ENCODE measurements at places on chromosomes 12 and 14.

DNA sequence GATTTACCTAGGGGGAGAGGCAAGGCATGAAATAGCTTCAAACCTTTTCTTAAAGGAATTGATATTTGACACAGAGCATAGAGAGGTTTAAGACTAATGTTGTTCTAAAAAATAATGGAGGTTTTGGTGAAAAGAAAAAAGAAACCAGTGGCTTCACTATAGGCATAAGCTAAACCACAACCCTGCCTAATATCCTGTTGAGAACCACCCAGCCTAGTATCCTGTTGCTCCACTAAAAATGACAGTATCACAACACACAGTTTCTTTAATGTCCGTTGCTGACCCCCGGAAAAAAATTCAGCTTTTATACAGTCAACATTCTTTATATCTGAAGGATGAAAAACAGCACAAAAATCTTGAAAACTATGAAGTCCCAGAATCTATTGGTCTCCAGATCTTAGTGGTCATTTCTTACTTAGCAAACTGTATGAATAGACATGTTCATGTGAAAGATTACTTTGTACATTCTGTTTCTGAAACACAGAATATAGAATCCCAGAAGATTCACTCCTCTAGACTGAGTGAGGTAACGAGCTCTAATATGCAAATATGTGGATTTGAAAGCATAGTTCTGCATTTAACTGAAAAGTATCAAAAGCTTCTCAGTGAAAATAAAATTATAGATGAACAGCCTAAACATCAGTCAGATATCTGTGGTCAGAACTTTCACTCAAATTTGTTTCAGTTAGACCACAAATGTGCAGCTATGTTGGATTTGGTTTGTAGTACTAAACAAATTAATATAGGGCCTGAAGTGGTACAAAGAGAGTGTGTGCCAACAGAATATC lies 40.5 kb downstream of the GALC start:
- no peak for DNase-seq

GRCh38 chr14:101628975-101629374 lies 67.7 kb downstream of the DIO3 start:
- no peak for DNase-seq

DNA sequence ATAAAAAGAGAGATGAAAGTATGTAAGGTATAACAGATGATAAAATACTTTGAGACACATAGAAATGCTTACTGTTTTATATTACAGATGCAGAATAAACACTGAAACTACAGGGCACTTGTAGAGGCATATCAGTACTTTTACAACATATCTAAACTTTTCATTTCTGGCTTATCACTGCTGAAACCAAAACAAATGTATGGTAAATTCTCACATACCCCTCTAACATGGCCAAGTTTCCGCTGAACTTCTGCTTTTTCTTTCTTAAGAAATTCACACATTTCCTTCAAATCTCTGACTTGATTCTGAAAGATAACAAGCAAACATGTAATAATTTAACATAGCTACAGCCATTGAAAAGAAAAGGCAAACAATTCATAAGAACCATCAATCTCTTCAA lies 33.3 kb upstream of the C12orf50 start:
- DNase-seq, result no peak

DNA sequence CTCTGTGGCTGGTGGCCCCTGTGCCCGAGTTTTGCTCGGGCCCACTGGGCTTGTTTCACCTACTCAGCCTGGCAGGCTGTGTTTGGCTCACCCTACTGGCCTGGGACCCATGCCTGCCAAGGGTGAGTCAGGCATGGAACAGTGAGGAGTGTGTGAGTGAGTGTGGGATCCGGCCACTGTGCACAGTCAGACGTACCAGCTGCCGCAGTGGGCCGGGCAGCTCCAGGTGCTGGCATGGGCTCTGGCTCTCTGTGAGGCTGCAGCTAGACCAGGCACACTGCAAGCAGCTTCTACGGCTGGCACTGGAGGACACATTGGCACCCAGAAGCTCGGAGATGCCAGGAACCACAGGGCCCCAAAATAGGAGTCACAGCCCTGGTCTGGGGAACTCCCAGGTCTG lies 40.6 kb downstream of the HSD17B6 start:
- DNase-seq, result no peak

GRCh38 chr12:5035618-5036017 lies 8.1 kb upstream of the KCNA5 start:
- DNase-seq, result no peak

GRCh38 chr14:104954746-104955395 lies 23.3 kb downstream of the AHNAK2 start:
- no peak for DNase-seq

- no peak for DNase-seq
Observed at GRCh38 chr12:87427770-87428169, 601.4 kb downstream of the C12orf50 start.

DNA sequence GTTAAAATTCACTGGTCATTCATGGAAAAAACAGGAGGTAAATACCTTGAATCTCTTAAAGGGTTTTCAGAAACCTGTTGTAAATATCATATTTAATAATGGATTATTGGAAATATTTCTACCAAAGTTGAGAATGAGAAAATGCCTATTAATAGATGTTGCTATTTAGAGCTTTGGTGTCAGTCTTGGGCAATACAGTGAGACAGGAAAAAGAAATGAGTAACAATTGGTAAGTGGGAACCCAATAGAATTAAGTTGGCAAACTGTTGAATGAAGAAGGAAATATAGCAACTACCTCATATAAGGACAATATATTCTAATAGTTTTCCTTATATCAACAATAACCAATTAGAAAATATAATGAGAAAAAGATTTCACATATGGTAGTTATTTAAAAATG lies 78.0 kb downstream of the ATF7IP start:
- DNase-seq, result no peak

- no peak for DNase-seq
Observed at GRCh38 chr14:24630872-24631477, 3.0 kb downstream of the GZMB start.

DNA sequence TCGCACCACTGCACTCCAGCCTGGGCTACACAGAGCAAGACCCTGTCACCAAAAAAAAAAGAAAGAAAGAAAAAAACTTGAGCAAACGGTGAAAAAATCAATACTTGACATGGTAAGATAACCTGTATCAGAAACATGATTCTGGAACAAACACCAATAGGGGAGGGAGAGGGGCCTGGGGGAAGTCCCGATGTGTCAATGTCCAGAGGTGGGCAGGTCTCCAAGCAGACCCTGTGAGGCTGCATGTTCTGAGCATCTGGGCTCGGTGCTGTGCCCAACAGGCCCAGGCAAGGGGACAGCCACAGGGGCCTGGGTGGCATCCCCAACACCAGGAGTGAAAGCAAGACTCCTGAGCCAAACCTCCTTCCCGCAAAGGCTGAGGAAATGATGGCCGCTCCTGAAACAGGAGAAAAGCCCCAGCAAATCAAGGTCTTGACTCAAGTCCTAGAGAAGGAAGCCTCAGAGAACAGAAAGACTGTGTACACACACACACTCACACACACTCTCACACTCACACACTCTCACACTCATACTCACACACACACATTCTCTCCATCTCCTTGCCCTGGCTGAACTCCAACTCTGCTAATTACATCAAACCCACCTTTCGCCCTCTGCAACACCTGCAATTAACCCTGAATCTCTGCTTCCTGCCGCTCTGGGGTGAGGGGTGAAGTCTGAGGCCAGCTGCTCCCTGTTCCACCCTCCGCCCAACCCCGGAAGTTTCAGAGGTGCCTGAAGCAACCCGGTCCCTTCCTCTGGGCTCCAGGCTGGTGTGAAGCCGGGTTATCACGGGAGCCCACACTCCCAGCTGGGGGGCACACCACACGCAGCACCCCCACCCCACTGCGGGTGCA lies 20.4 kb downstream of the CCDC88C start:
- DNase-seq, result no peak

- no peak for DNase-seq
Observed at GRCh38 chr12:14373217-14373616, 7.7 kb downstream of the ATF7IP start.

GRCh38 chr14:93214598-93214997 lies 7.5 kb downstream of the UBR7 start:
- no peak for DNase-seq

DNA sequence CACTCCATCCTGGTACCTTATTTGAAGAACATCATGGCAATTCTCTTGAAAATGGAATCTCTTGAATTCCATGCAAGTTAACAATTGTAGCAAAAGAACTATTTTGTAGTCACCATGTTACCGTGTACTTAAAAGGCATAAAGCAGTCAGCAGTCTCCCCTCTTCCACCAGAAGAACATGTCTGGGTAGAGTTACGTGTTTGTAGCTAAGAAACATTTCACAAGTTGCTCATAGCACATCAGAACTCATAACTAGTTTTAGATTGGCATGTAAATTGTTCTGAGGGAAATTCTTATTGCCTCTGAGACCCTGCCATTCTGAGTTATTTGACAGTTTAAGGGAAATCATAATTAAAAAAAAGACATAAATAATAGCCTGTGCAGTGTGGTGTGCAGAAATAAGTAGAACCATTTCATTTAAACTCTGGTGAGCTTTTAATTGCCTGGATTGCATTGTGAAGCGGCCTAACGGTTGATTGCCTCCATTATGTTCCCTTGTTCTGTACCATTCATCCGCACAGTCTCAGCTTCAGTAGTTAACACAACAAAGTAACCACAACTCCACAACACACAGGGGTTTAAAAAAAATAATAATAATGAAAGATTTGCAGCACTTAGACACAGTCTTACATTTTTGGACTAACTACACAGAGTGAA lies 2.6 kb downstream of the LMO3 start:
- no peak for DNase-seq

GRCh38 chr14:101111620-101112290 lies 208.2 kb upstream of the RTL1 start:
- DNase-seq, result no peak

- DNase-seq, result no peak
Observed at GRCh38 chr12:75505706-75506312, 5.6 kb downstream of the KRR1 start.

- DNase-seq, result no peak
Observed at GRCh38 chr12:3168223-3169221, 91.3 kb downstream of the TSPAN9 start.

- DNase-seq, result no peak
Observed at GRCh38 chr14:61811882-61812346, 49.7 kb downstream of the SNAPC1 start.

- no peak for DNase-seq
Observed at GRCh38 chr12:68280240-68280639, 26.8 kb upstream of the IL22 start.

- DNase-seq, result no peak
Observed at GRCh38 chr12:93365616-93366405, 11.9 kb upstream of the NUDT4 start.

GRCh38 chr14:71694591-71695530 lies 237.4 kb upstream of the RGS6 start:
- DNase-seq, result no peak

DNA sequence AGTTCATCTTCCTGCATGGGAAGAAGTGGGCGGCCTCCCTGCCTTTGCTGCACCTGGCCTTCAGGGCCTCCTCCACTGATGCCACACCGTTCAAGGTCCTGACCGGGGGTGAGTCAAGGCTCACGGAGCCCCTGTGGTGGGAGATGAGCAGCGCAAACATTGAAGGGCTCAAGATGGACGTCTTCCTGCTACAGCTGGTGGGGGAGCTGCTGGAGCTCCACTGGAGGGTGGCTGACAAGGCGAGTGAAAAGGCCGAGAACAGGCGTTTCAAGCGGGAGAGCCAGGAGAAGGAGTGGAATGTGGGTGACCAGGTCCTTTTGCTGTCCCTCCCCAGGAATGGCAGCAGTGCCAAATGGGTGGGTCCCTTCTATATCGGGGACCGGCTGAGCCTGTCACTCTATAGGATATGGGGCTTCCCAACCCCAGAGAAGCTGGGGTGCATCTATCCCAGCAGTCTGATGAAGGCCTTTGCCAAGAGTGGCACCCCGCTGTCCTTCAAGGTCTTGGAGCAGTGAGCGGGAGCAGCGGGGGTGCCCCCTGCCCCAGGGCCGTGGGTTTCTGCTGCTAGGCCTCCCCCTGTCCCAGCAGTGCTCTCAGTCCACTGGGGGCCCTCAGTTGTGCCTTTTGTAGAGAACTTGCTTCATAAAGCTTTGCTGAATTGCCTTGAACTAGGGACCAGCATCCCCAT lies 12.4 kb downstream of the CBLN3 start:
- DNase-seq, result no peak

- DNase-seq, result no peak
Observed at GRCh38 chr12:66708704-66709456, 30.0 kb upstream of the GRIP1 start.

GRCh38 chr12:94532490-94533422 lies 73.1 kb upstream of the CEP83 start:
- DNase-seq, result peak; percentile 53

GRCh38 chr12:55633151-55633550 lies 3.5 kb upstream of the OR10P1 start:
- DNase-seq, result no peak

GRCh38 chr14:51939755-51940301 lies 49.5 kb upstream of the RTRAF start:
- DNase-seq, result no peak

- no peak for DNase-seq
Observed at GRCh38 chr14:42884100-42884499, 1277.4 kb downstream of the LRFN5 start.

- DNase-seq, result no peak
Observed at GRCh38 chr12:6584293-6584692, 16.2 kb upstream of the NOP2 start.

GRCh38 chr12:124904306-124905098 lies 9.9 kb downstream of the UBC start:
- DNase-seq, result no peak

DNA sequence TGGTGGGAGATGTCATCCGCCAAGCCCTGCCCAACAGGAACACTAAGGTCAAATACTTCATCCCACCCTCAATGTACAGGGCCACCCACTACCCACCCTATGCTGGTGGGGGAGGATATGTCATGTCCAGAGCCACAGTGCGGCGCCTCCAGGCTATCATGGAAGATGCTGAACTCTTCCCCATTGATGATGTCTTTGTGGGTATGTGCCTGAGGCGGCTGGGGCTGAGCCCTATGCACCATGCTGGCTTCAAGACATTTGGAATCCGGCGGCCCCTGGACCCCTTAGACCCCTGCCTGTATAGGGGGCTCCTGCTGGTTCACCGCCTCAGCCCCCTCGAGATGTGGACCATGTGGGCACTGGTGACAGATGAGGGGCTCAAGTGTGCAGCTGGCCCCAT lies 3.5 kb downstream of the B3GNT4 start:
- DNase-seq, result no peak

GRCh38 chr12:44225149-44225510 lies 389.2 kb downstream of the TMEM117 start:
- DNase-seq, result no peak
